ENCODE measurements at places on chromosomes 6 and 20.

DNA sequence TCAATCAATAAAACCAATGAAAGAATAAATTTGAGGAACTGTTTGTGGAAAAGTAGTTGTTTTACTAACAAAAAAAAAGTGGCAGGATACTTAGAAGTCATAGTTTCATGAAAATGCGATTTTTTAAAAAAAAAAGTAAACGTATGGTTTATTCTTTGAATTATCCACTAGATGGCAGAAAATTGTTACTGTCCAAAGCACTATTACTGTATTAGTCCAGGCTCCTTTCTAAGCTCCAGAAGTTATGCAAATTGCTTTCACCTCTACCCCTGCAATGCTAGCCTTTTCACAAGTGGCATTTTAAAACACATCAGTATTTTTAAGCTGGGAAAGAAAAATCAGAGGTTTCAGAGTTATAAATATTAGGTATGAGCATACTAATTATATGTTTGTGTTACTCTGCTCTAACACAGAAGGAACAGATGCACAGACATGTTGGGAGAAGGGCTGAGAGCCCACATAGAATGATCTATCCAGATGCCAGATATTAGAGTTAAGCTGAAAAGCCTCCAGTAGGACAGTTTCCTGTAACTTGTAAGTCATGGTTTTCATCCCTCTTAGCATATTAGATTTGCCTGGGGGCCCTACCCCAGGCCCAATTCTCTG is 63.9 kb downstream of the FHL5 start:
- DNase-seq, result no peak

- DNase-seq, result no peak
Observed at GRCh38 chr6:158939255-158940159, 60.5 kb downstream of the RSPH3 start.

- no peak for DNase-seq
Observed at GRCh38 chr6:37585523-37585905, 85.8 kb upstream of the CCDC167 start.

GRCh38 chr6:44661221-44662008 is 273.9 kb downstream of the CDC5L start:
- DNase-seq, result no peak

GRCh38 chr6:33294086-33294823 is 4.5 kb downstream of the RGL2 start:
- no peak for DNase-seq

- DNase-seq, result no peak
Observed at GRCh38 chr6:1820165-1820564, 210.4 kb downstream of the FOXC1 start.
